ENCODE measurements at places on chromosomes 16 and 17. TPM values are rescaled to one million over a fixed set of nuclear protein-coding genes. Genes with fewer than 3 reads are reported as not detected.

- no peaks in the 10 kb centered on the region for H3K36me3 ChIP-seq
- peaks cover 2% of the 10 kb centered on the region for H3K4me1 ChIP-seq
- DNase-seq = no peak
- no peak overlapping the region for H3K27ac ChIP-seq
- H3K4me3 ChIP-seq = no peak overlapping the region
Measured at GRCh38 chr16:24624102-24624501, 84.7 kb downstream of the RBBP6 start.

HOXB2 gene
- total RNA-seq = 2.7 TPM

MYH2 gene
- total RNA-seq = not detected

NT5M gene
- total RNA-seq = 0.28 TPM

GPR179 gene
- total RNA-seq = not detected

CDRT4 gene
- total RNA-seq = 0.56 TPM

GRCh38 chr16:3720418-3720817 is 3.1 kb upstream of the TRAP1 start:
- H3K27me3 ChIP-seq = no peaks in the 10 kb centered on the region
- no peak for DNase-seq
- H3K27ac ChIP-seq = no peak overlapping the region
- H3K4me1 ChIP-seq = no peaks in the 10 kb centered on the region
- H3K36me3 ChIP-seq = peaks cover 3% of the 10 kb centered on the region

PRAC1 gene
- total RNA-seq = not detected

WNT9B gene
- not detected for total RNA-seq

DNA sequence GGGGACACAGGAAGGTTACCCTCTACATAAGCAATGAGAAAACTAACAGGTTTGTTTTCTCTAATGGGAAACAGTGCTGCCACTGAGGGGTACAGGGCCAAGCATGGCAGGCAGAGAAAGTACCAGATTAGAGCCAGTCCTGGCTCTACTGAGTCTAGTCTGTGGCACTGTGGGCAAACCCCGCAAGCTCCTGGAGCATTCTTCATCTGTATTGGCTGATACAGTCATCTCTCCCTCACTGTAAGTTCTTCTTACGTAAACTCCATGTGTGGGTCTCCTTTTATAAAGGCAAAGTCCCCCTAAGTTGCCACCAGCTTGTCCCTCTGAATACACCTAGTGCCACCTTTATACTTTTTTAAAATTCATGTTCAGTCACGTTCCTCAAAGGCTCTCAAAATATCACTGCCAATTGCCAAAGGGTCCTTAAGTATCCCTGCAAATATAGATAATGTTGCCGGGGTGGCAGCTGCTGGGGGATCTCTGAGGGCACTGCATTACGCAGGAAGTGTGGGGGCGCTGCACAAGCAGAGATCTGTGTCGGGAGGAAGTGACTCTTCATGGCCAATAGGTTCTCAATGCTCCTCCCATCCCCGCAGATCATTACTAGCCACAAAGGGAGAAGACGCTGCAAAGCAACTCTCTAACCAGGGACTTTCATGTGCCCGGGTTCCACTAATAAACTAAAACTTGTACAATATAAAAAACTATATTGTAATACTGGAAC is 18.8 kb downstream of the XPO6 start:
- H3K4me3 ChIP-seq = no peak overlapping the region
- H3K27ac ChIP-seq = peak overlapping the region; percentile 76
- H3K36me3 ChIP-seq = peaks cover 19% of the 10 kb centered on the region
- H3K4me1 ChIP-seq = peaks cover 47% of the 10 kb centered on the region

OR4D1 gene
- not detected for total RNA-seq

GRCh38 chr16:55736671-55737070 is 80.9 kb downstream of the SLC6A2 start:
- DNase-seq = no peak
- H3K4me1 ChIP-seq = no peaks in the 10 kb centered on the region
- H3K4me3 ChIP-seq = no peak overlapping the region
- H3K27ac ChIP-seq = no peak overlapping the region

DNA sequence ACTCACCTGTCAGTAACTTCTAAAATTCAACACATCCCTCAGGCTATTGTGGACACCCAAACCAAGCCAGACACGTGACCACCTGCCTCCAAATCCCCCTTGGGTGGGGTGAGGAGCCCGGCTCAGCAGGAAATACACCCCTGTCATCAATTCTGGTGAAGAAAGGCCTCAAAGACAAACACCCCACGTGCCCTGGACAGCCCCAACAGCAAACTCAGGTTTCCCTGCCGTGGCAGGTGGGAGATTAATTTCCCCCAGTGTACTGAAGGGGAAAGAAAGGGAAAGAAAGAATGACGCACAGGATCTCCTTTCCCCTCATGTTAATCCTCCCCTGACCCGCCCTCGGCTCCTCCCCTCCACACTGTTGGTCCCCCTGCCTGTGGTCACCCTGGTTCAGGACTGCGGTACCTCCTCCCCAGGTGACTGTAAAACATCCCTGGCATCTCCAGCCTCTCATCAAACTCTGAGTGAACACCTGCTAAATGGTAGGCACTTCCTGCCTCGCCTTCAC is 98.3 kb downstream of the ZNF423 start:
- no peak overlapping the region for H3K27ac ChIP-seq
- DNase-seq = no peak
- H3K4me1 ChIP-seq = no peaks in the 10 kb centered on the region
- peaks cover 10% of the 10 kb centered on the region for H3K27me3 ChIP-seq

NPIPB2 gene
- 2.2 TPM for total RNA-seq

DNA sequence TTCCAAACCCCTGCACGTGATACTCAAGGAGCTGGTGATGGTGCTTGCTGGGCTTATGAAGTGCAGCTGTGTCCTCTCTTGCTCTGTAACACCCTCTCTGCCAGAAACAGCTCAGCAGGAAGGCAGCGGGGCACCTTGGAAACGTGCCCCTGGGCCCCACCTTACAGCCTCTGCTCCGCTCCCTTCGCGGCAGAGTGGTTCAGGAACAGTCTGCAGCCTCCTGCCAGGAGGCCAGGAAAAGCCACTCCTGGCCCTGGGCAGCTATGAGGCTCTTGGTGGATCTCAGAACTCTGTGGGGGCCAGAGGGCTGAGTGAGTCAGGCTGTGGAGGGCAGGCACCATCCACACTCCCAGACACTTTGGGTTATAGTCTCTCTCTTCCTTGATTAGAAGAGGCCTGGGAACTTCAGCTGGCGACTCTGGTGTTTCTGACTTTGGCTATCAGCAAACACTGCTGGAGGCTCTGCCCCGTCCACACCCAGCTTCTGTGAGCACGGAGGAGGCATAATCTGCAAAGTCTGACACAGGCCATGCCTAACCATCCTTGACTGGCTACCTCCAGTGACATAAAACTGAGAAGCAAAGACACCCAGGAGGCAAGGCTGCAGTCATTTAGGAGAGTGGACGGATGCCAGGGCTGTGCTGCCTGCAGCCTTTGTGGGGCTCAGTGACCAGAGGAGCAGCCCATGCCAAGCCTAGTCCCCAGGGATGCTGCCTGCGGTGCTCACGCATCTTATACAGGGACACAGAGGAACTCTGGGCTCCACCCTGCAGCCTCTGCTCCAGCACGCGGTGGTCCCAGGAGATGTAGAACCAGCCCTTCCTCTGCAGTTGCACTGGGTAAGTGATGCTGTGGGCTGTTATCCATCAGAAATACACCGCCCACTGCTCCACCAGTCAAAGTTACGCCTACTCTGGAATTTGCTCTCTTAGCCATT is 65.3 kb downstream of the METRNL start:
- 0 out of 2 replicates have a peak, but pooled peaks cover 2% of the 10 kb centered on the region for H3K4me1 ChIP-seq
- no peak overlapping the region for H3K4me3 ChIP-seq
- no peaks in the 10 kb centered on the region for H3K36me3 ChIP-seq
- peaks cover 33% of the 10 kb centered on the region for H3K27me3 ChIP-seq
- no peak overlapping the region for H3K27ac ChIP-seq

- H3K4me3 ChIP-seq = no peak overlapping the region
- DNase-seq = no peak
- no peaks in the 10 kb centered on the region for H3K4me1 ChIP-seq
- H3K27me3 ChIP-seq = 0 out of 2 replicates have a peak, but pooled peaks cover 3% of the 10 kb centered on the region
Measured at GRCh38 chr17:48126532-48126850, 18.9 kb downstream of the SNX11 start.

KRTAP4-5 gene
- not detected for total RNA-seq

FNDC8 gene
- total RNA-seq = not detected

- no peaks in the 10 kb centered on the region for H3K36me3 ChIP-seq
- no peak overlapping the region for H3K27ac ChIP-seq
- peaks cover 7% of the 10 kb centered on the region for H3K27me3 ChIP-seq
- DNase-seq = peak; percentile 23
- no peaks in the 10 kb centered on the region for H3K4me1 ChIP-seq
Measured at GRCh38 chr17:58303971-58304749, 23.4 kb upstream of the MPO start.

VAC14 gene
- total RNA-seq = 18.3 TPM

DNA sequence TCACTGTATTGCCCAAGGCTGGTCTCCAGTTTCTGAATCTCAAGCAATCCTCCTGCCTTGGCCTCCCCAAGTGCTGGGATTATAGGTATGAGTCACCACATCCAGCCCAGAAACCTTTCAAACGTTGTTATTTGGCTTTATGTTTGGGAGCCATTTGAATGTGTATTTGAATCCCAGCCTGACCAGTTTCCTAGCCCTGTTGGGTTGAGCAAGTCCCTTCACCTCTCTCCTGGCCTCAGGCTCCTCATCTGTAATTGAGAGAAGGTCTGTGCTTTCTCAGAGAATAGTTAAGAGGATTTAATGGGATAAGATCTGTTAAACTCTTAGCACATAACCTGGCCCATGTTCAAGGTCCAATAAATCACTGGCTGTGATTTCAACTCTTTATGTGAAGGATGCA is 385.8 kb upstream of the RBFOX1 start:
- no peak overlapping the region for H3K27ac ChIP-seq
- H3K4me1 ChIP-seq = no peaks in the 10 kb centered on the region
- no peak for DNase-seq

DNA sequence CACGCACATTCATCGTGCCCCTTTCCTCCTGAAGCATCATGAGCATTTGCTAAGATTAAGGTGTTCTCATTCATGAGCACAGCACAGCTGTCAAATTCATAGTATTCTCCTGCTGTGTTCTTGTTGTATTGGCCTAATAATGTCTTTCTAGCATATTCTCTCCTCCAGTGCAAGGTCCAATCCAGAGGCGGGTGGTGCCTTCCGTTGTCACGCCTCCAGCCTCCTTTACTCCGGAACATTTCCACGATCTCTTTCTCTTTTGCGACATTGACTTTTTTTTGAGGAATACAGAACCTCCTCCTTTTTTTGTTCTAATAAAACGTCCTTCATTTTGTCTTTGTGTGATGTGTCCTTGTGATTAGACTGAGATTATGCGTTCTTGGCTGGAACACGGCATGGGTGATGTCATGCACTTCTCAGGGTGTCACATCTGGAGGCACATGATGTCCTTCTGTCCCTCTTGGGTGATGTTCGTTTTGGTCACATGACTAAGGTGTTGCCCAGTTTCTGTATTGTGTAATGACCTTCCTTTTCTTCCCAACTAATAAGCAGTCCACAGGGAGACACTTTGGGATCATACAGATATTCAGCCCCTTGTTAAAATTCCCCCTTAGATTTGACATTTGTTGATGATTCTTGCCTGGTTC is 66.3 kb downstream of the CLEC16A start:
- peaks cover 12% of the 10 kb centered on the region for H3K4me1 ChIP-seq
- H3K27me3 ChIP-seq = no peaks in the 10 kb centered on the region
- no peak overlapping the region for H3K4me3 ChIP-seq
- no peak overlapping the region for H3K27ac ChIP-seq
- DNase-seq = no peak
- peaks cover 3% of the 10 kb centered on the region for H3K36me3 ChIP-seq

GRCh38 chr16:58494981-58495520 is 4.9 kb upstream of the NDRG4 start:
- H3K4me1 ChIP-seq = peaks cover 7% of the 10 kb centered on the region
- peak; percentile 99 for DNase-seq
- H3K27ac ChIP-seq = 0 out of 2 replicates have a peak overlapping the region, but pooled peaks have one; percentile 2
- peaks cover 3% of the 10 kb centered on the region for H3K27me3 ChIP-seq

DNA sequence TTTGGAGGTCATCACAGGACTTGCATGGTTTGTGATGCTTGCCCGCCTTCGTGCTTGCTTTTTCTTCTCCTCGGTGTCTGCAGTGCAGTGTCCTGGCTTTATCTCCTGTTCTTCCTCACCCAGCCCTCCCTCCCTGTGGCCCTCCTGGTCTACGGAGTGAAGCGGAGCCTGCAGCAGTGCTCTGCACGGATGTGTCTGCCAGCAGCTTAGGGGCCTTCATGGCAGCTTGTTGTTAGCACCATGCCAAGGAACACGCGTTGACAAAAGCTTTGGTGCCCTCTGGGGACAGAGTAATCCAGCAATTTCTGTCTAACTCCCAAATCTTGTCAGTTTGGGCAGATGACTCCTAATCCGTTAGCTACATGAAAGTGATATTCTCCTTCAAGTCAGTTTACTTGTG is 9.9 kb downstream of the DHODH start:
- no peaks in the 10 kb centered on the region for H3K4me1 ChIP-seq
- no peaks in the 10 kb centered on the region for H3K27me3 ChIP-seq
- no peak overlapping the region for H3K27ac ChIP-seq
- H3K4me3 ChIP-seq = no peak overlapping the region
- H3K36me3 ChIP-seq = peaks cover 6% of the 10 kb centered on the region

DNA sequence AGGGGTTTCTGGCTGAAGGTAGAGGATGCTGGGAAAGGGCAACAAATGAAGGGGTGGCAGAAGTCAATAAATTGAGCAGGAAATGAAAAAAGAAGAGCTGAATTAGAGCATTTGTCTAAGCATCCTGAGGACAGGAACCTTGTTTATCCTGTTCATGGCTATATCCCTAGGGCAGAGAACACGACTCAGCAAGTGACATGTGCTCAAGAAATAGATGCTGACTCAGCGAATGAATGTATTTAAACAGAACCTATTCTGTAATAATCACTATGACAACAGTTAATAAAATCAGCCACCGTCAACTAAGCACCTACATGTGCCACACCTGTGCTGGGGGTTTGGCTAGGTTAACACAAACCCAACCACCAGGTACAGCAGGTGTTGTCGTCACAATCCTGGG is 80.3 kb downstream of the CDK5R1 start:
- no peaks in the 10 kb centered on the region for H3K36me3 ChIP-seq
- H3K27ac ChIP-seq = no peak overlapping the region
- H3K4me1 ChIP-seq = no peaks in the 10 kb centered on the region
- H3K27me3 ChIP-seq = peaks cover 5% of the 10 kb centered on the region

DNA sequence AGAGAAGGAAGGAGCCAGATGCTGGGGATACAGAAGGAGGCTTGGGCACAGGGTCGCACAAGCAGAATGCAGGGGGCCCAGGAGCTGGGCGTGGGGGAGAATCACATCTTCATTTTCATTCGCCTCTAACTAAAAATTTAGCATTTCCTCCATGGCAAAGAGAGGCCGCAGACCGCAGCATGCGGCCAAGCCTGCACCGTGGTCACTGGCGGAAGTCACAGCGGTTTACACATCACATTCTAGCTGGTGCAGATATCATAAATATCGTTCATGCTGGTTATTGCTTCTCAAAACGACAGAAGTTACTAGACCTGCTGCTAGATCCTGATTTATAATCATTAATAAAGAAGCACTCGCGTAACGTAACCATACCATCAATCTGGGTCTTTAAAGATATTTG is 162.0 kb downstream of the NTN1 start:
- H3K27ac ChIP-seq = no peak overlapping the region
- no peak overlapping the region for H3K4me3 ChIP-seq
- peaks cover 2% of the 10 kb centered on the region for H3K4me1 ChIP-seq
- H3K27me3 ChIP-seq = peaks cover 12% of the 10 kb centered on the region
